ENCODE measurements at places on chromosomes 3 and 15. TPM values are rescaled to one million over a fixed set of nuclear protein-coding genes. Genes with fewer than 3 reads are reported as not detected.

SNURF gene
- 92.8 TPM for polyA plus RNA-seq

ENTPD3 gene
- not detected for polyA plus RNA-seq

PLCB2 gene
- 23.0 TPM for polyA plus RNA-seq

RGMA gene
- polyA plus RNA-seq = not detected

DNA sequence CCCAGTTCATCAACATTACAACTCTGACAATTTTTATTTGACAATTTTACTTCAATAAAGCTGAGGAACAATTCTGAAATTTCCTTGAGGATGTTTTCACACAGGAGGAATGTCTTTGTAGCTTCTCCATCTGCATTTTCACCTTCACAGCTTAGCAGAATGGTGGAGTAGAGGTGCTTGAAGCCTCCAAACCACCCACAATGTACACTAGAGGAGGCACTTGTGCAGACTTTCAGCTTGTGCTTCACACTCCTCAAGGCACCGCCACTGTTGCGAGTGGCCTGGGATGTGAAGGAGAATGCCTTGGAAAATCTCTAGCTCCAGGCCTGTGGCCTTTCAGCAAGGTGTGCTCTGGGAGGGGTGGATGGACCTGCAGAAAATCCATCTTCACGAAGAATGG, 181.9 kb downstream of the EPHB1 start:
- DNase-seq = no peak

PLSCR2 gene
- 1.2 TPM for polyA plus RNA-seq

- DNase-seq = no peak
These were observed 384.9 kb upstream of the THBS1 start for GRCh38 chr15:39195961-39196486.

DNA sequence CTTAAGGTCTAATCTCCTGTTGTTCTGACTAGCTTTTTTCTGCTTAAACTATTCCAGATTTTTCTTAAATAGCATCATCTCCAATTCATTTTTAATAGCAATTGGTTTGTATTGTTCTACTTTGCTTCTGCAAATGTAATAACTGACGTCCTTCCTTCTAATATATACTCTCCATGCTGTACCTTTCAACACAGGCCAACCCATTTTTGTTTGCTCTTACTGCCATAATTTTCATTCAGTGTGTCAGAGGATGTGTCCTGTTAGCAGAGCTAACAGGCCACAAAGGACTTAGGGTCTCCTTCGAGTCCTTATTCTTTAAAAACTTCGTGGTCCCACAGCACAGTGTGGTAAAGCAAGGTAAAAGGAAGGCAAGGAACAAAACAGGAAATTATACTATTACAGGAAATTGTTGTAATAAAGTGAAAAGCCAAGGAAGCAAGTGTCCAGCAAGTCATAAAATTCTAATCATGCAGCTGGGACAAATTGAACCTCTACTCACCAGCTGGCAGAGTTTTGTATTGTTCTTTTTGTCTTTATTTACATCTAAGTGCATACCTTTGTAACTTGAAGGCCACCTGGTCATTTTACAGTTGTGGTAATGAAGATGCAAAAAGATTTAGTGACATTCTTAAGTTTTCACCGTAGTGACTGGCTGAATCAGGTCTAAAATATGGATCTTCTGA, 64.9 kb upstream of the ZBTB20 start:
- DNase-seq = no peak

GRCh38 chr3:116473602-116474001, 28.3 kb upstream of the LSAMP start:
- DNase-seq = no peak

ISG20 gene
- 537 TPM for polyA plus RNA-seq

BFSP2 gene
- polyA plus RNA-seq = not detected

GOLGA6L7 gene
- polyA plus RNA-seq = not detected

DNA sequence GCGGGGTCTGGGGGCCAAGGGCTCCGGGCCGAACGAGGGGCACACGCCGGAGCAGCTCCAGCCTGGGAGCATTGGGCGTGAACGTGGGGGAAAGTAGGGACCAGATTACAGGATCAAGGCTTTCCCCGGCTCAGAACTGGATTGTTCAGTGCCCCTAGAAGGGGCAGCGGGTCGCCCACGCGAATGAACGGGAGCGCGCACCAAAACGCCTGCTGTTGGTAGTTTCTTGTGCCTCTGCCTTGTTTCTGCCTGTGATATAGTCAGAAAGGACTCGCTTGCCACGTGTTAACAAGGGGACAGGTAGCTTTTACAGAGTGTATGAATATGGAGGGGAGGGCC, 1.1 kb downstream of the CASR start:
- no peak for DNase-seq

DNA sequence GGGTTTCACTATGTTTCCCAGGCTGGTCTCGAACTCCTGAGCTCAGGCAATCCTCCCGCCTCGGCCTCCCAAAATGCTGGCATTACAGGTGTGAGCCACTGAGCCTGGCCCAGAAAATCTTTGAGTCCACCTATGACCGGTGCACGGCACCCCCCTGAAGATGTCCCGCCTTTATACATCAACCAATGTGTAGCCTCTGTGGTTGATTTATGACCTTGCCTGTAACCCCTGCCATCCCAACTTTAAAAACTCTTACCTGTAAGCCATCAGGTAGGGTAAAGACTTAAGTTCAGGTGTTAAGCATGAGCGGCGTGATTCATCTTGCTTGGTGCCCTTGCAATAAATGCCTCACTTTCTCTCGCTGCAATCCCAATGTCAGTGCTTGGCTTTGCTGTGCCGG, 14.5 kb upstream of the CTSH start:
- DNase-seq = no peak

CTNNB1 gene
- polyA plus RNA-seq = 59.2 TPM

TM6SF1 gene
- polyA plus RNA-seq = 0.13 TPM

PEX5L gene
- polyA plus RNA-seq = 0.26 TPM

DNA sequence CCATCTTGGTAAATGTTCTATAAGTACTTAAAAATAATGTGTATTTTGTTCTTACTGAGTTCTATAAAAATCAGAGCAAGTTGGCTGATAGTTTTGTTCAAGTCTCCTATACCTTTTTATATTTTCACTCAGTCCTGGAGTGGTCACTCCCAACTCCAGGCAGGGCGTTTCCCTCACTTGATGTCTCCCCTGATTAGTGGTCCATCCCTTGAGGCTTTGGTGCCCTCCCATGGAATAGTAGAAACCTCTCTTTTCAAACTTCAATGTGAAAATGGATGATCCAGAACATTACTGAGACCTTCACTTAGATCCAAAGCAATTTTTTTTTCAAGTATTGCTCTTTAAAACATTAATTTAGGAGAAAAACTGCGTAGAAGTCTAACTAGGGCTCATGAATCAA, 25.0 kb upstream of the SCN10A start:
- no peak for DNase-seq

GRCh38 chr3:137761563-137762503, 2.3 kb upstream of the SOX14 start:
- DNase-seq = no peak

- DNase-seq = no peak
These were observed 2.4 kb downstream of the RBPMS2 start for GRCh38 chr15:64772964-64773363.

- DNase-seq = no peak
These were observed 143.0 kb downstream of the LPP start for GRCh38 chr3:188296761-188297612.

NRROS gene
- polyA plus RNA-seq = 0.29 TPM

DNA sequence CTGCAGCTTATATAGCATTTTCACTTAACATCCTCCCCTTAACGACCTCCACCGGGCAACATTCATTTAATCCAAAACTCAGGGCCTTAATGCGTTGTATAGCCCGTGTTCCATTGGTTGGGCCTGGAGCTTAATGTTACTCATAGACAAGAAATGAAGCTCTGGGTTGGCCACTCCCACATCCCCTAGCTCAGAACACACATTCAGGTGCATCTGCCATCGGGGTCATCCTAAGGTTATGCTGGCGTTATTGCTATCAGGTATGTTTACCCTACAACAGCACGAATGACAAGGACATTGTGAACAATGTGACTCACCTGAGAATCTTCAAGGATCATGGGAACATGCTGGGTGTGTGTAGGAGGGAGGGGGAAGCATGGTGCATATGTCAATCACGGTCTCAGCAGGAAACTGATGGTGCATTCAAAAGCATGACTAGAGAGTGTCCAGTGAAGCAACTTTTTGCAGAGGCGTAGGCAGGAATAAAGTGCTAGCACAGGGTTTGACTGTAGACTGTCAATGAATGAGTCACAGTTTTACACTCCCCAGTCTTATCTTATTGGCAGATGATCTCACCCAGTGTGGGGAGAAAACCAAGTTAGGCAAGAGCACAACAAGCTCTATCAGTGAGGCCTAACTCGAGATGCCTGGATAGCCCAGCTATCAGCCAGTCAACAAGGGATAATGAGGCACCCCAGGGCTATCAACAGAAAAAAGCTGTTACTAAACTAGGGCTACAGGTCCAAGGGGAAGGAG, 402.1 kb upstream of the MCTP2 start:
- no peak for DNase-seq

GRCh38 chr3:29339016-29339833, 58.4 kb downstream of the RBMS3 start:
- no peak for DNase-seq

GRCh38 chr3:78978037-78978436, 789.8 kb downstream of the ROBO1 start:
- no peak for DNase-seq

GRCh38 chr15:70279096-70279495, 181.4 kb upstream of the TLE3 start:
- no peak for DNase-seq

- no peak for DNase-seq
These were observed 433.5 kb downstream of the PLOD2 start for GRCh38 chr3:145727476-145727875.

DNA sequence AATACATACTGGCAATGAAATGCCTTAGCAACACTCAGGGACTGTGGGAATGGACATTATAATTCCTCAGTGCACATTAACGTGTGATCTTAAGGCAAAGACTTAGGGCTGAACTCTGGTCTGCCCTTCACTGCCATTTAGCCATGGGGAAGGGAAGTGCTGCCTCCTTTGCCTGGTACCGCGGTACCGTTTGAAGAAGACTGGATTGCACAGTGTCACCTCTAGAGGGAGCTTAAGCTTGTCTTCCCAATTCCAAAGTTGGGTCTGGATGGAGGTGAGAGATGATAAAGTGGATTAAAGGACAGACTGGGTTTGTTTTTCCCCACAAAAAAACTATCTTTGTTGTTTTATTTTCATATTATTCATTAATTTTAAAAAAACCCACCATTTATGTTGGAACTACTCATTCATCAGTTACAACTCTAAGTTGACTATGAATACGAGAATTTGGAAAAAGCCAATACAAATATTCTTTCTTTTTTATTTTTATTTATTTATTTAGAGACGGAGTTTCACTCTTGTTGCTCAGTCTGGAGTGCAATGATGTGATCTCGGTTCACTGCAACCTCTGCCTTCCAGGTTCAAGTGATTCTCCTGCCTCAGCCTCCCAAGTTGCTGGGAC, 60.0 kb upstream of the SYN2 start:
- DNase-seq = no peak

GRCh38 chr15:100986158-100986896, 67.2 kb downstream of the LRRK1 start:
- DNase-seq = no peak

CPEB1 gene
- polyA plus RNA-seq = 3.0 TPM

GRCh38 chr3:37667335-37667734, 194.3 kb upstream of the CTDSPL start:
- no peak for DNase-seq

DNA sequence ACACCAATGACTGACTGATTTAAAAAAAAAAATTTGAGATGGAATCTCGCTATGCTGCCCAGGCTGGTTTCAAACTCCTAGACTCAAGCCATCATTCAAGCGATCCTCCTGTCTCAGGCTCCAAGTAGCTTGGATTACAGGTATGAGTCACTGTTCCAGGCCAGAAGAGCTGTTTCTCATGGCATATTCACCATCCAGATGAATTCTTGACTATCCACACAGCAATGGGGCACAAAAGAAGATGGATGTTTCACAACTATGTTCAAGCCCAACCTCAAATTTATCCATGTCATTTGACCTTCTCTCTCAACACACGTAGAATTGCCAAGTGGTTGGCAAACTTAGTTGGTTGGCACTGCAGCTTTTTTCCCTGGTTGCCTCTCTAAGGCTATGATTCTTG, 40.6 kb downstream of the PRICKLE2 start:
- no peak for DNase-seq

DNA sequence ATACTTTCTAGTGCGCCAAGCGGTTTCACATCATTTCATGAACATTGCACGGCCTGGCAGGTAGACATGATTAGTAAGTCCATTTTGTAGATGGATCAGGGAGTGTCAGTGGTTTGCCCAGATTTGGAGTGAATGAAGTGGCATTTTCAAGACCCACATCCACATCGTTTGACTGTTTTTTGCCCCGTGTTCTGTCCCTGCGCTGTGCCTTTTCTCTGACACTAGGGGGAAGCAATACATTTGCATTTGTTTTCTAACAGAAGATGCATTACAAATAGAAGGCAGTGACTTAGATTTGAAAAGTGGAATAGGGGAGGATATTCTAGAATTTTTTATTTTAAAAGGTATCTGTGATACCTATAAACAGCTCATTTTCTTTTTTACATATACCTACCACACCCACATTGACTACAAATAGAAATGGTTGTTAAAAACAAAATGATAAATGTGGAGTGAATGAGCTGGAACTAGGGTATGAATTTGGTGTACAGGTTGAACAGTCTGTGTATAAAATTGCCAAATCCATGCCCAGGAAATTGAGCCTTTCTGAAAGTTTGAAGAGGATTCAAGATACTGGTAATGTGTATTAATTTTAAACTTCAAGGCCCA, 98.0 kb downstream of the USP13 start:
- no peak for DNase-seq

KIF9 gene
- polyA plus RNA-seq = 3.7 TPM

- no peak for DNase-seq
These were observed 503.8 kb downstream of the MECOM start for GRCh38 chr3:169159726-169160125.

DNA sequence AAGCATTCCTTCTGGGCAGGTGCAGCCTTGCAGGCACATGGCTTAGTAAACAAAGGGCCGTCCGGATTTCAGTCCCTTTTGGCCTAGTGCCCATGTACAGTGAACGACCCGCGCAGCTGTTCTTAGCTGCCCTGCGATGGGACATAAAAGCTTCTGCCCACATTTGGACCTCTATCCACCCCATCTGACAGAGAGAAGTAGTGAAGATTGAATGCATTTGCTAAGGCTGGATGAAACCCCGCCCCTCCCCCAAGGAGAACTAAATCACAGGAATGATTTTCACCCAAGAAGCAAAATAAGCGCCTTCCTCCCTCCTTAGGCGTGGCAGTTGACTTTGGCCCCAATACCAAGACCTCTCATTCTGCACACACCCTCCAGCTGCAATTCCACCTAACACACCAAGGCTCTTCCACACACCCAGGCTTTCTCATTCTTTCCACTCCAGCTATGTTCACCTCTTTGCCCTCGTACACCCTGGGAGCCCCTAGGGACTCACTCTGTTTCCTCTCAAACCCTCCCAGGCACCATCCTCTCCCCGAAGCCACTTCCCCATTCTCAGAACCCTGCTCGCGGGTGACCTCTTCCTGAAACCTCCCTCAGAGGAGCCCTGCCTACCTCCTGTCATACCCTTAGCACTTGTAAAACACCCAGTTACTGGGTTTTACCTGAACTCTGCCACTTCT, 14.1 kb upstream of the HRH1 start:
- DNase-seq = no peak

RYK gene
- polyA plus RNA-seq = 15.6 TPM
